Right cardiac atrium (tissue), 5 donors: ENCODE measurements at places on chromosomes 4 and X. TPM values are rescaled to one million over a fixed set of nuclear protein-coding genes. Genes with fewer than 3 reads are reported as not detected.

The LIMCH1 gene
- 184 TPM for total RNA-seq

The PLXNB3 gene
- 7.0 TPM for total RNA-seq

The SPANXN4 gene
- total RNA-seq = not detected

The GPR34 gene
- total RNA-seq = 5.9 TPM

The HHIP gene
- total RNA-seq = not detected

The SSX3 gene
- total RNA-seq = not detected

The SLITRK2 gene
- 0.77 TPM for total RNA-seq

The CSAG3 gene
- total RNA-seq = not detected

The SPP1 gene
- total RNA-seq = 3.1 TPM

DNA sequence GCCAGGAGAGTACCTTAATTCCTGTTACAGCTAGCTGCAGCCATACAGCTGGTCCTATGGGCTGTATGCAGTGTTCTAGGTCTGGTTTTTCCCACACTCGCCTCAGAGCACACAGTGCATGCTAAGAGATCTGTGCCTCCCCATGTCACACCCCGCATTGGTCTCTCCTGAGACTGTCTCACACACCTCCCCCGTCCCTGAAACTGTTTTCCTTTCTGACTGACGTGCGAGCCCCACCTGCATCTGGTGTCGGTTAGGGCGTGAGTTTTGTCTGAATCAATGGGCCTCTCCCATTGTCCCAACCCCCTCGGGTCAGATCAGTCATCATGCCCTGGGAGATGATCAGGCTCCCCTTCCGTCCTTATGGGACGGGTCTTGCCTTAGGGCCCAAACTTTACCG is 3.4 kb upstream of the UGT8 start:
- DNase-seq = no peak

- no peak for DNase-seq
Observed at GRCh38 chr4:8209181-8209874, 10.2 kb downstream of the SH3TC1 start.

- DNase-seq = no peak
Observed at GRCh38 chrX:68842781-68843581, 14.2 kb downstream of the EFNB1 start.

- DNase-seq = peak; percentile 58
Observed at GRCh38 chr4:26141051-26141721, 179.6 kb upstream of the RBPJ start.

DNA sequence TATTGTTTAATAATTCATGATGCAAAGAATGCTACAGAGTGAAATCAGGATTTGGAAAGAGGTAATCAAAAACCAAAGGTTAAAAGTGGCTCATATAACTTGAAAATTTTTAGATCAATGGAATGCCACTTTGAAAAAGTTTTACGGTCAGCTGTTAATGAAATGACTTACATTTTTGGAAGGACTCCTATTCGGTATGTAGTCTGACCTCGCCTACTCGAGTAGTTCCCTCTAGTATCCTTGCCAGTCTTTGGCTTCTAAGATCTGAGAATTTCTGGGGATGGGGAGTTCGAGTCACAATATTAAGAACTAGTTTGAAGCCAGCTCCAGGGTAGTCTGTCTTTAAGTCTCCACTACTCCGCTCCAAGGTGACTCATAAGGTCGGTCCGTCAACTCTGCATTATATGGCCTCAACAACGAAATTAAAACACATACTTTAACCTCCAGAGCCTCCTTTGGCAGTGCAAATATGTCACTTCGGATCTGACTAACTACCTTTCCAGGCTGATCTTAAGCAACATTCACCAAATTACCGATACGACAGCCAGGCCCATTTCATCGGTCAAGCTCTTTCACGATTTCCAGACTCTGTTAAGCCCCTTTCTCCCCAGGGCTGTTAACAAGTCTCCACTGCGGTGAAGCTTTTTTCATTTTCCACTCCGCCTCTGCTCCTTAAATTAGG is 733 bp upstream of the NAA15 start:
- no peak for DNase-seq

DNA sequence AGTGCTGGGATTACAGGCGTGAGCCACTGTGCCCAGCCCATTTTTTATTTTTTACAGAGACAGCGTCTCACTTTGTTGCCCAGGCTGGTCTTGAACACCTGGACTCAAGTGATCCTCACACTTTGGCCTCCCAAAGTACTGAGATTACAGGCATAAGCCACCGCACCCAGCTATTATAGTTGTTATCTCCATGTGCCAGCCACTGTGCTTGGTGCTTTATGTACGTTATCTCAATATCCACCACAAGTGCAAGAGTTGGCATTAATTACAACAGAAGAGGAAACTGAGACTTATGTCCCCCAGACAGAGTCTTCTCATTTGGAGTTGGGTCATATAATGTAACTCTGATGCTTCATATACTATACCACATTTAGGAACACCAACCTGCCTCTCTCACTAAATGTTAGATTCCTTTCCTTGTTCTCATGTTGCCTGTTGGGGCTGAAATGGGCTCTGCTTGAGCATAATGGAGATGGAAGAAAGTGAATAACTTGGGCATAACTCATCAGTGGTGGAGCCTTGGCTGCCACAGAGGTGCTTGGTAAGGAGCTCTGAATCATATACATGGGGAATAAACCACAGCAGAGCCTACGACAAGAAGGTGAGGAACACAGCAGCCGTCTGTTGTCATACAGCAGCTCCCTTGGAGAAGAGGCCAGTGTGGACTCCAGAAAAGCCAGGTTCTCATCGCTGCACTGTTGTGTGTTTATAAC is 84.3 kb downstream of the SPRY1 start:
- no peak for DNase-seq

- DNase-seq = no peak
Observed at GRCh38 chr4:174056959-174057358, 226.5 kb downstream of the FBXO8 start.

DNA sequence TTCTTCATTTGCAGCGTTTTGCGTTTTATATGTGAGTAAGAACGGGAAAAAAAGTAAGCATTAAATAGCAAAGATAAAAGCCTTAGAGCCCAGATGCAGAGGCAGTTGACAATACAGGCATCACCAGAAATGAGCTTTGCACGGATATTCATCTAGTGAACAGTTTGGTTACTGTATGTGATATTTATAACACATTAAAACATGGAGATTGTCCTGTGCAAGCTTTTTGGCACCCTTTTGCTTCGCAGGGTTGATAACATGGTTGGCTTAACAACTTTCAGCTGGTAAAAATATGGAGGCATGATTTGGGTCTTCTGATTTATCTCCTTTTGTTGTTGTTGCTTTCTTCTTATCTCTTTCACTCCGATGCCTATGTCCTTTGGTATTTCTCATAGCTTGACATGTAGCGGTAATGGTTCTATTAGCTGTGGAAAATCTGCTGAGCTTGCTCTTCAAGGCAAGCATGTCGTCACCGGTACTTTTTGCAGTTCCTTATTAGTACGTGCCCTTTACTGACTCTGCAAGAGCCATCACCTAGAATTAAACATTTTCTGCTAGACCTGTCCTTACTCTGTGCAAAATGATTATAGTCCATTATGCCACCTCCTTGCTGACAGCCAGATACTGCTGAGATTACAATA is 102.9 kb downstream of the PCDH7 start:
- DNase-seq = no peak

DNA sequence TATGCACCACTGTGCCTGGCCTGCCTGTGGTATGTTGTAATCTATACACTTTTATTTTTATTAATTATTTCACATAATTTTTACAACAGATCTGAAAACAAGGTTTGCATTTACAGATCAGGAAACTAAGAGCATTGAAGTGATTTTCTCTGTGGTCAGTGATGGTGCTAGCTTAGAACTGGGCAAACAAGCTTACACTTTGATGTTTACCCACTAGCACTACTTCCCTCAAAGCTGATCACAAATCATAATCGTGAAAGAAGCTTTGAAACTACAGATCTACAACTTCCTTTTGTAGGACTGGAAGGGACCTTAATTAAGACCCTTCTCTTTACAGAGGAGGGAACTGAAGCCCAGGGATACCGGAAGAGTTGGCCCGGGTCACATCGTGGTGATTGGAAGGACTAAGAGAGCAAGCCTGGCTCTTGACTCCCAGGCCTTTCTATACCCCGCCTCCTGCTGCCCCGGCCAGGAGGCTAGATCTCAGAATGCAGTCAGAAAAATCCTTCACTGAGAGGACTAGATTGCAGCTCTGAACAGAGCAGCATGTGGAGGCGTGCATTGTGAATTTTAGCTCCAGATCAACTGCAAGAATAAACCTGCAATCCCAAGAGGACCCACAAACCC is 93.7 kb upstream of the ZNF827 start:
- no peak for DNase-seq

GRCh38 chr4:58732973-58733372 is 1622.8 kb upstream of the IGFBP7 start:
- DNase-seq = no peak

DNA sequence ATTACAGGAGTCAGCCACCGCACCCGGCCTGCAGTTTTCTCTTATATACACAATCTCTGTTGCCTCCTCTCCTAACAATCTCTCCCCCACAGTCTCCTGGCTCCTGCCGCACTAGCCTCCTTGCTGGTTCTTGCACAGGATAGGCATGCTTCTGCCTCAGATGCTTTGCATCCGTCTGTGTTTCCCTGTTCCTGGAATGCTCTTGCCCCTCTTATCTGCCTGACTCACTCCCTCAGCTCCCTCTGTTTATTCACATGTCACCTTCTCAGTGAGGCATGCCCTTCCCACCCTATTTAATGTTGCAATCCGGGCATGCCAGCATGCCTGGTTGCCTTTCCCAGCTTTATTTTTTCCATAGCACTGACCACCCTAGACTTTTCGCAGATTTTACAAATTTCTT is 161.9 kb downstream of the PHF8 start:
- no peak for DNase-seq

GRCh38 chr4:154471526-154472331 is 19.9 kb downstream of the DCHS2 start:
- DNase-seq = no peak

DNA sequence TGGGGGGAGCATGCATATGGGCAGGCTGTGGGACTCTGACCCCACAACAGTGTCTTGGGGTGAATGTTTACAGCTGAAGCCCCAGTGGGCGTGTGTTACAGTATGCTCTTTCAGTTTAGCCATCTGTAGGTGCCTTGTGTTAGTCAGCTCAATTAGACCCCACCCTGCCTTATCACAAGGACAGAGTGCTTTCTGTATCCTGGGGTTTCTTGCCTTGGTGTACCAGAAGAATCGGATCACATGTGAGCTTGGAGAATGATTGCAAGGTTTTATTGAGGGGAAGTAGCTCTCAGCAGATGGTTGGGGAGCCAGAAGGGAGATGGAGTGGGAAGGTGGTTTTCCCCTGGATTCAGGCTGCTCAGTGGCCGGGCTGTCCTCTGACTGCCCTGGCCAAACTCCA is 27.3 kb downstream of the SH3BGRL start:
- no peak for DNase-seq

DNA sequence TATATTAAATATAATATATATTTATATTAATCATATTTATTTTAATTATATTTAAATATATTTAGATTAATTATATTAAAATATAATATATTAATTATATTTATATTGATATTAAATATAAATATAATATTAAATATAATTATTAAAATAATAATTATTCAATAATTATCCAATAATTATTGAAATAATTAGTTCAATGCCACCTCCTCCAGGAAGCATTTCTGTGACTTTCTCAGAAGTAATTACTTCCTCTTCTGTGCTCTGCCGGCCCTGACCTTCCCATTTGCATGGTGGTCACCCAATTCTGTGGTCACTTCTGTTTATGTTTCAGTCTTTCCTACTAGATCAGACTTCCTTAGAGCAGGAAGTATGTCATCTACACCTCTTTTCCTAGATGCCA is 45.8 kb downstream of the EVC2 start:
- no peak for DNase-seq

DNA sequence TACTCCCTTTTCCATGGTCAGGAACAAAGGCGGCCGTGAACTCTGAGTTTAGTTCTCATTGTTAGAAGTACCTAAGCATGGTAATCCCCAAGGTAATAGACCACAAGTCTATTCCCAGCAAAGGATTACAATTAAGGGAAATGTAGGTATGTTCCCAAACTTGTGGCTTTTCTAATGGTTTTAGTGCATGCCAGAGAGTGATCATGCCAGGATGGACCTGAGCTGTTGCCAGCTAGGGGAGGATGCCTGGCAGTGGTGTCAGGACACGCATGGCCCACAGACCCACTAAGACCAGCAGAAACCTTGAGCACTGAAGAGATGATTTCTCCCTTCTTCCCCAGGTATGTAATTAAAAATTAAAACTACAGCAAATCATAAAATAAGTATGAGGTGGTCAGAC is 60.8 kb downstream of the COQ2 start:
- no peak for DNase-seq

GRCh38 chr4:47061435-47061834 is 30.1 kb downstream of the GABRB1 start:
- no peak for DNase-seq

DNA sequence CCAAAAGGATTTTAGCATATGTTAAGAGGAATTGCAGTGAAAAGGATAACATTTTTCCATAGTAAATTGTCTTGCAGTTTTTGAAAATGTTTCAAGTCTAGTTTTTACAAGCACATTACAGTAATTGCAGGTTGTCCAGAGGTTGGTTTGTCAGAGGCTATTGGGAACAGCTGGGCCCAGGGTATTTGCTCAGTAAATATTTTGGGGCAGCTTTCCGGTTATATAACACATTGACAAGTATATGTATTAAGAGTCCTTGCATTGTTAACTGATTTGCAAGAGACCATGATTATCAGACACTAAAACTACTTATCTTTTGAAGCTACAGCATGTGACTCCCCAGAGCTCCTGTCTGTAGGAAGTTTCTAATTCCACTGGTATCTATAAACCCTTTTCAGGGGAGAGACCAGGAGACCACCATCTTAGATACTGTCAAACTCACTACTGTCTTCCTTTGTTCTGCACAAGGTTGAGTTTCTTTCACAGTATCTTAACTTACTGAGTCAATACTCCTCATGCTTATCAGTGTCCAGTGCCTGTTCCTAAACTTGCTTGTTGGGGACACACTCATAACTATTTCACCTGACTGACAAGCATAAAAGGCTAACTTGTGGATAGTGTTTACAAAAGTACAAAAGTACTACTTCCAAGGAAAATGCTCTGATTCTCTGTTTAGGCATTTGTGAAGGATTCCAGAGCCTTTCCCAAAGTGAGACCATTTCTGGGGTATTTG is 18.9 kb upstream of the RGN start:
- DNase-seq = no peak

DNA sequence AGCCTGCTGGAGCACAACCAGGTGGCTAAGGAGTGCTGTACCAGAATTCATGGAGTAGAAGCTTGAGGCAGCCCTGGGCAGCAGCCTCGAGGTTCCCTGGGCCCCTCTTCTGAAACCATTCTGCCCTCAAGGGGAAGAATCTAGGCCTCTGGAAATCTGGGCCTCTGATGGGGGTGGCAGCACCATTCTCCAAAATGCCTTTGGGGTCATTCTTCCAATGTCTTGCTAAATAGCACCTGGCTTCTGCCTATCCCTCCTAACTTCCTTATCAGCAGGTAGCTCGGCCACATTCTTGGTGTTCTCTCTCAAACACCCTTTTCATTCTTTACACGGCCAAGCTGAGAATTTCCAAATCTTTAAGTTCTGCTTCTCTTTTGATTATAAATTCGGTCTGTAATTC is 473.6 kb downstream of the BCOR start:
- no peak for DNase-seq

- DNase-seq = no peak
Observed at GRCh38 chr4:8041868-8042267, 102.2 kb upstream of the AFAP1 start.

- DNase-seq = peak; percentile 48
Observed at GRCh38 chr4:16227462-16227868, 1.2 kb upstream of the TAPT1 start.
